ENCODE measurements at places on chromosomes 7 and 10.

- no peak for DNase-seq
Measured at GRCh38 chr7:36261019-36261754, 108.1 kb downstream of the EEPD1 start.

- peak; percentile 57 for DNase-seq
Measured at GRCh38 chr7:108146070-108146842, 16.1 kb upstream of the LAMB4 start.

DNA sequence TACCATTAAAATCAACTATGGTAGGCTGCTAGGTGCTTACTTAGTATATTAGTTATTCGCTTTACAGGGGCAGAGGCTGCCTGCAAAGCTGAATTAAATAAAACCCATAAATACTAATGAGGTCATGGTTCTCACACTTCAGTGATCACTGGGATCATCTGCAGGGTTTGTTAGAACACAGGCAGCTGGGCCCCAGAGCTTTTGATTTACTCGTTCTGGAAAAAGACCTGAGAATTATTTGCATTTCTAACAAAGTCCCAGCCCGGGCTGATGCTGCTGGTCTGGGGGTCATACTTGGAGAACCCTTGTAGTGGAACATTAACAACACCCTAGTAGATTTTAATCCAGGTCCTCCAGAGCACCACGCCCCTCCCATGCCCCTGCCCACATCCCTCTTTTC, 8.5 kb downstream of the UCN3 start:
- DNase-seq = no peak

DNA sequence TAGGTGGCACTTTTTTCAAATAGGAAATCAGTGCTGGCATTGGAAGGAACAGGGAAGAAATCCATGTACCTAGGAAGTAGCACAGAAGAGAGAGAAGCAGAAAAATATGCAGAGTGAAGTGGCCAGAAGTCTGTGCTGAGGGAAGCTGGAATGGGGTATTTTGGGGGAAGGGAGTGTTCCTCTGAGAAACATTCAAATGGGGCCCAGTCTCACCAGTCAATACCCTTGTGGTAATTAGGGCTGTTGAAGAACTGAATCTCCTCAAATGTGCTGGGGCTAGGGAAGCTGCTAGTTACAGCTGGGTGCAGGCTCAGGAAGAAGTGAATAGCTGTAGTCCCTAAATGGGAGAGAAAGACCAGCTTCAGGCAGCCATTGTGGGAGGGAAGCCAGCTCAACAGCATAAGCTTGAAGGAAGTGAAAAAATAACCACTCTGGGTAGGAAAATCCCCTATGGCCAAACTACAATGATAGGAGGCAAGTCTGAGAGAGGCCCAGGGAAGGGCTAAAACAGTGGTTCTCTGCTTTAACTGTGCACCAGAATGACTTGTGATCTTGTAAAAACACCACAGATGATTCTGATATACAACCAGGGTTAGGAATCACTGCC, 7.6 kb downstream of the NDST2 start:
- DNase-seq = no peak

DNA sequence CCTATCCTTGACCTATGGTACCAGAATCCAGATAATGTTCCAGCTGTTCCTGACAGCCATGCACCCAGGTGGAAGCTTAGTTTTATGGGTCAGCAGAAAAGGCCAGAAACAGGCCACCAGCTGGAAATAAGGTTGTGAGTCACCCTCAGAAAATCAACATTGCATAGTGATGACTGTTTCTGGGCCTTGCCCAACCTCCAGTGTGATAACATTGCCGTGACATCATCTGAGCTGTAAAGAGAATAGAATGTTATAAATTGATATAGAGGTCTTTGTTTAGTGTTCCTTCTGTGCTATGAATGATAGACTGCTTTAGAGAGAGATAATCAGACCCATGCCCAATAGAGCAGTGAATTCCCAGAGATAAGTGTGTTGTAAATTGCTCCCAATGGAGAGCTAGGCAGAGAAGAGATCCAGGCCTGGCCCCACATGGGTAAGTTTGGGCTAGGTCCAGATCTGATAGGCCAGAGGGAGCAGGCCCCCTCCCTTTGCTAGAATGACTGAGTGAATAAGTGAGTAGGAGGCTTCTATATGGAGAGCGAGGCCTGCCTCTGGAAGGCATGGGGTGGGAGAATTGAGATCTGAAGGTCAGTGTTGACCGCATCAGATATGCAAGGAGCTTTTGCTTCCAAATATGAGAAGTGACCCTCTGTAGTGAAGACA, 14.2 kb upstream of the HPS1 start:
- DNase-seq = no peak

DNA sequence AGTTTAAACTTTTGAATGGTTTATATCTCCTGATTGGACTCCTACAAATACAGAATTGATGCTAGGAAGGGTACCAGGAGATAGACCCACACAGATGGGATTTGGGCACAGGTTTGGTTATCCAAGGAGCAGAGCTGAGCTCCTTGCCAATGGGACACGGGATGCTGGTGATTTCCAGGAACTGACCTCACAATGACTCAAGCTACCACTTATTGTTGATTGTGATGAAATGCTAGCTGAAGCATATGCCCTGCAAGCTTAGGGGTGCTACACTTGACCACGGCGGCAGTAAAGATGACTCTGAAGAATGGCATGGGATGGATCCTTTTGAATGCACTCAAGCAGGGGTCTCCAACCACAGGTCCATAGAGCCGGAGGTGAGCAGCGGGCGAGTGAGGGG, 45.5 kb upstream of the VKORC1L1 start:
- DNase-seq = no peak

GRCh38 chr10:23363793-23364135, 19.2 kb upstream of the C10orf67 start:
- DNase-seq = no peak

DNA sequence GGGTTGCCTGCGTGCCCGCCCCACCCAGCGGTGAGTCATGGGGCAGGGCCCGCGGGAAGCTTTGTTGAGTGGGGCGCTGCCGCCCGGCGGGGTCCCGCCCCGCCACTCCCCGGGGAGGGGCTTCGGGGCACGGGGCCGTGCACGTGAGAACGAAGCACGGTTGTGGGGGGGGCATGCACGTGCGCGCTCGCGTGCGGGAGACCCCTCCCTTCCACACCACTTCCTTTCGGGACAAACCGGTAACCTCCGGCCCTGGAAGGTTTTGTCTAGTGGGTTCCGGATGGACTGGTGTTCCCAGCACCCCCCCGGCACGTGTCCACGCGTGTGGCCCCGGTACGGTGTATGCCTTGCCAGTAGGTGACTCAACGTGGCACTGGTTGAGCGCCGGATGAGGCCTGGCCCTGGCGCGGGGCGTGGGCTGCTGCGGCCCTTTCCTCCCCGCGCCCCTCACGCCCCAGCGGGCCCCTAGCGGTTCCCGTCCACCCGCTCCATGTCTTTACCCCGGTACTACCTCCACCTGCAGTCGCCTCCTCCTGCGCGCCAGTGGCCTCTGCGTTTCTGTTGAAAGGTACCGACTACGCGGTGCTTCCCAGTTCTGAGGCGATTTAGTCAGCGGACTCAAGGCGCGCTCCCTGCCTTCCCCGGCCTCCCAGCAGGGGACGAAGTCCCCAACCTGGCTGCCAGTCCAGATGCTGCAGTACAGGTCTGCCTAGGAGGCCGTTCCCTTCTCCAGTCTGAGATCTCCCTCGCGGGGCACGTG, 3.1 kb downstream of the ADIRF start:
- DNase-seq = no peak

GRCh38 chr7:41640487-41640886, 62.4 kb downstream of the INHBA start:
- no peak for DNase-seq

DNA sequence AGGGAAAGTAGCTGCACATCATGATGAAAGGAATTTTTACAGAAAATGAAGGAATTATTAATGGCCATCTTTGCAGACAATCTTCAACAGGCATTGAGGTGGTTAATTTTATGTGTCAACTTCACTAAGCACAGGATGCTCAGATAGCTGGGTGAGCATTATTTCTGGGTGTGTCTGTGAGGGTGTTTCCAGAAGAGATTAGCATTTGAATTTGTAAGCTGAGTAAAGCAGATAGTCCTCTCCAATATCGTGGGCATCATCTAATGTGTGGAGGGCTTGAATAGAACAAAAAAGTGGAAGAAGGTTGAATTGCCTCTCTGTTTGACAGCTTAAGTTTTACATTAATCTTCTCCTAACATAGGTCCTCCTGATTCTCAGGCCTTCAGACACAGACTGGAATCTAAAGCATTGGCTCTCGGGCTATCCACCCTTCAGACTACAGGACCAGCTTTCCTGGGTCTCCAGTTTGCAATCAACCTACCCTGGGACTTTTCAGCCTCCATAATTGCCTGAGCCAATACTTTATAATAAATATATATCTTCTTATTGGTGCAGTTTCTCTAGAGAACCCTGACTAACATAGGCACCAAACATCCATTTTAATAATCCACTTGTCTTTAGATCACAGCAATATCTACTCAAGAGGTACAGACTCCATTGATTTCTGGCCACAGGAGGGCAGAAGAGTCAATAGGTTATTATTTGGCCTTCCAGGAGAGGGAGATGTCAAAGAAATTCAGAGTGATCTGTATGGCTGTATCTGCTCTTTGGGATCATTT, 10.5 kb upstream of the CRPPA start:
- no peak for DNase-seq

- DNase-seq = no peak
Measured at GRCh38 chr7:83117466-83117865, 45.2 kb downstream of the PCLO start.

DNA sequence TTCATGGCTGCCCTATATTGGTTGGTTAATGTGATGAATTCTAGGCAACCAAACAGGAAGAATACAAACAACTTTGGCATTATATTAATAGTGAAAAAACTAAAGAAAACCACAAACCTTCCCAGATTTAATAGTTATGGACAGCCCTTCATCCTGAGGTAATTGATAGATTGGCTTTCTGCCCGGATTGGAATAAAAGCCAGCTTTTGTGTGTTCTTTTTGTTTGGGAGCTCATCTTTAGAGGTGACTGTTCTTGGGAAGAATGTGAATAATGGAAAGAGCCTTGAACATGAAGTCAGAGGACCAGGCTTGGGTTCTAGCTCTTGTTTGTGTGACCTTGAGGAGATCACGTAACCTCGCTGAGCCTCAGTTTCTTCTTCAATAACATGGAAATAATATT, 92.3 kb downstream of the VTI1A start:
- no peak for DNase-seq

- DNase-seq = no peak
Measured at GRCh38 chr10:19014498-19014897, 34.1 kb upstream of the MALRD1 start.

GRCh38 chr10:59633063-59633462, 76.6 kb downstream of the SLC16A9 start:
- no peak for DNase-seq

GRCh38 chr7:108308276-108308675, 148.0 kb downstream of the NRCAM start:
- DNase-seq = no peak

GRCh38 chr10:114956466-114956865, 18.5 kb downstream of the TRUB1 start:
- DNase-seq = no peak

DNA sequence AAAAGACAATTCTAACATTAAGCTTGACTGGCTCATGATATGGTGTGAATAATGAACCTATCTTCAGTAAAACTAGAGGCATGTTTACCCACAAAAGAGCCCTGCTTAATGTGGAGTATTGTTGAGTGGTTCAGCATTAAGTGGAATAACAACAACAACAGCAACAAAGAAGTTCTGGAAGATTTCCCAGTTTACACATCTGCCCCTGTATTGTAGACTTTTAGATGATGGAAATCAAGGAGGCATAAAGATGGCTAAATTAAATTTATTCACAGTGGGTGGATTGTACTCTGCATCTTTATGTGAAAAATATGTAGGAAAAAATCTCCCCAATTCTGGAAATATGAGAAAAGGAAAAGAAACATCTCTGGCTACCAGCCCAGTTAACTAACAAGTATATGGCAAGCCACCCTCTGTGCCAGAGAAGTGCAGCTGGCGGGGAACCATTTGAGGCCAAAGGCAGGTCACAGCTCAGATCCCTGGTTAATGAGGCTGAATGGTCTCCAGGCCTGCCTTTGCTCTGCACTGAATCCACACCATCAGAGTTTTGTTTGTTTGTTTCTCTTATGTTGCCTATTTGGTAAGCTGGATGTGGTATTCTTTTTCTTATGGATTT, 186.0 kb downstream of the SEMA3D start:
- no peak for DNase-seq

DNA sequence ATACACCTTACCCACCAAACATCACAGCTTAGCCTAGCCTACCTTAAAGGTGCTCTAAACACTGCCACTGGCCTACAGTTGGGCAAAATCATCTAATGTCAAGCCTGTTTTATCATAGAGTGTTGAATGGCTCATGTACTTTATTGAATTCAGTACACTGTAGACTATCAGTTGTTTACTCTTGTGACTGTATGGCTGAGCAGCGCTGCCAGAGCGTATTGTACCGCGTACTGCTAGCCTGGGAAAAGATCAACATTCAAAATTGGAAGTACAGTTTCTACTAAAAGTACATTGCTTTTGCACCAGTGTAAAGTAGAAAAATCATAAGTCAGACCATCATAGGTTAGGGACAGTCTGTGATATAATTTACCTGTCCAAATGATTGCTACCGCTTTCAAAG, 226.8 kb downstream of the PRPF18 start:
- no peak for DNase-seq

GRCh38 chr7:112018305-112019030, 187.7 kb downstream of the DOCK4 start:
- DNase-seq = peak; percentile 53

DNA sequence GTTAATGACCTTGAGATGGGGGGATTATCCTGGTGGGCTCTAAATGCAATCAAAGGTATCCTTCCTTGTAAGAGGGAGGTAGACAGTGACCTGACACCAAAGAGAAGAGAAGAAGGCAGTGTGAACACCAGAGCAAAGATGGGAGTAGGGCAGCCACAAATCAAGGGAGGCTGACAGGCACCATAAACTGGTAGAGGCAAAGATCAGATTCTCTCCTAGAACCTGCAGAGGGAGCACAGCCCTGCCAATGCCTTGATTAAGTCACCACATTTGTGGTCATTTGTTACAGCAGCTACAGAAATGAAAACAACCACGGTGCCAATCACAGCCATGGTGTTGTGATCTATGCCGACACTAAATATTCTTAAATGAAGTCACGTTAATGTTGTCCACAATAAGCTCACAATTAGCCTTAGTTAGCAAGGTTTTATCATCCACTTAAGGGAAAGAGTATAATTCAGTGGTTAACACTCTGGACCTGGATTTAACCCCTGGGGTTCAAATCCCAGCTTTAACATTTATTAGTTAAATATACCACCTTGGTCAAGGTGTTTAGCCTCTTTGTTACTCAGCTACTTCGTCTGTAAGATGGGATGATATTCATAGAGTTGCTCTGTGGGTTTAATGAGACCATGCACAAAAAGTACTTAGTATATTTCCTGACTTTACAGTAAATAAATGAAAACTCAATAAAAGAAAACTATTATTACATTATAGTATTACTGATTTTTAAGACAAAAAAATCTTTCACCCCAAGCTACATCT, 70.8 kb downstream of the SGMS1 start:
- no peak for DNase-seq

Measured in SK-N-MC (cell line).